ENCODE measurements at places on chromosomes 5 and 9.

GRCh38 chr9:13532407-13532806 lies 252.9 kb upstream of the MPDZ start:
- DNase-seq, result no peak

DNA sequence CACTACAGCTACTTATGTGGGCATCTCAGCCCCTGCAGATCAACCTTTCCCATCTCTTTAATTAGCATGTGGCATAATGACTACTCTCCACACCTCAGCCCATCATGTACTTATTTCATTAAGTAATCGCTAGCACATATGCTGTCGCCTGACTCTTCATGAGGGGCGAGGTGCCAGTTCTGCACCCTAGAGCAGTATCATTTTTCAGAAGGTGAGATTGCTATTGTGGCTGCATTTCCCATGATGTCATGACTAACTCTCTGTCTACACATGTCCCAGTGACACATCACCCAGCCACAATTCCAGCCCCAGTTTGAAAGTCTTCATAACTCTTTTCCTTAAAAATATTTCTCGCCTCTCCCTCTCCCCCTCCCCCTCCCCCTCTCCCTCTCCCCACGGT lies 7.6 kb upstream of the F2RL1 start:
- no peak for DNase-seq

DNA sequence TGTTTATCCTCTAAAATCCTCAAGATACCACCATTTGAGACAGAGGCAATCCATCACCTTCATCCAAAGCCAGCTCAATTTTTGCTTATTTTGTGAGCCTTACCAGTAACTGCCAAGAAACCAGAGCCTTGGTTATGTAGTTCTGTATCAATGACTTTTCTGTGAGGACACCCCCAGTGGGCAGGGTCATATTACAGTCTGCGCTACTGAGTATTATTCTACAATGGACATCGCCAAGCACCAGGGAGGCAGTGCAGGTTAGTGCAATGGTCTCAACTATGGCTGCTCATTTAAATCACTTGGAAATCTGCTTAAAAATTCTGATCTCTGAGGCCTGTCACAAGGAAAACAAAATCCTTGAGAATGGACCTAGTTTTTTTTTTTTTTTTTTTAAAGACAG lies 90.5 kb upstream of the NIPAL4 start:
- DNase-seq, result no peak

- DNase-seq, result no peak
These were observed 341.0 kb downstream of the EBF1 start for GRCh38 chr5:158758675-158759074.

- DNase-seq, result peak; percentile 71
These were observed 9.7 kb downstream of the ORM2 start for GRCh38 chr9:114339130-114339908.

DNA sequence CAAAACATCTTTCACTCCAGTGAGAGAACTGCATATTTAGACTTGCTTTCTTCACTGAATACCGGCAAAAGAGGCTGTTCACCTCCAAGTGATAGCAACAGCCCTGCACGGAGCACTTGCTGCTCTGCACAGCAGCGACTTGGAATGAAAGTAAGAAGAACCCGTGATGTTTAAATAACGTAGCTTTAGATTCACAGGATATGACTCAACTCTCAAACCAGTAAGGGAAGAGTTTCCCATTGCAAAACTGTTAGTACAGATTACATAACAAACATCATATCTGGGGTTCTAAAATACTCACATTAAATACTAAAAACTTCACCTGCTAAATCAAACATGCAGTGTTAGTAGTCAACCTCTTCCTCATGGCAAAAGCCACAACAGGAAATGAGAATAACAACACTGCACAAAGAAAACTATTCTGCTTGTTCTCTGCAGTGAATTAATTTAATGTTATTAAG lies 203.4 kb downstream of the MCTP1 start:
- no peak for DNase-seq

DNA sequence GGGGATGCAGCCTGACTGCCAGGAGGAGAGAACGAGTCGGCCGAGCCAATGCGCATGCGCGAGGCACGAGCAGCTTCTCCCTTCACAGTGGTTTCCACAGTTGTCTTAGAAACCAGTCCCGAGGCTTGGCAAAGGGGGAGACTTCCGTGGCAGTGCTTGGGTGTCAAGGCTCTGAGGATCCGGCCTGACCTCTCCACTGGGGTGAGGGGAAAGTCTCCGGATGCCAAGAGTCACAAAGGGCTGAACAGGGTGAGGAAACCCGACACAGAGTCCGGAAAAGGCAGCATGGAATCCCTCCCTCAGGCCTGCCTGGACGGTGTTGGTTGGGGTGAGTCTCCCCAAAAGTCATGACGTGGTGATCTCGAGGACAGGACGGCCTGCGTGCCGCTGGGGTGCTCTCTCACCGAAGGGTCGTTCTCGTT lies 475.5 kb downstream of the SPATA31A7 start:
- no peak for DNase-seq

DNA sequence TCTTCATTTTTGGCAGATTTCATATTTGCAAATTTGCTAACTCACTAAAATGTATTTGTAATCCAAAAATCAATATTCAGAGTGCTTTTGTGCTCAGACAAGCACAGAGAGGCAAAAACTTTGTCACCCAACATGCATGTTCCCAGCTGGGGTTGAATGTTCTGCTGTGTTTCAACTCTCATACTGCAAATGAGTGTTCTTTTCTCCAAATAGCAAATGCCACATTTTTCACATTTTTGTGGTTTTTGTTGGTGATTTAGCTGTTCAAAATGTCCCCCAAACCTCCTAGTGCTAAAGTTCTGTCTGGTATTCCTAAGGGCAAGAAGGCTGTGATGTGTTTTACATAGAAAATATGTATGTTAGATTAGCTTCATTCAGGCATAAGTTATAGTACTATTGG lies 87.3 kb upstream of the PCSK5 start:
- no peak for DNase-seq

- DNase-seq, result peak; percentile 45
These were observed 67.5 kb upstream of the CKMT2 start for GRCh38 chr5:81165493-81166119.

- no peak for DNase-seq
These were observed 6.9 kb upstream of the BOD1 start for GRCh38 chr5:173623296-173623771.

- no peak for DNase-seq
These were observed 1.8 kb downstream of the NFIB start for GRCh38 chr9:14311956-14312685.
